ENCODE measurements at places on chromosomes 12 and 14. TPM values are rescaled to one million over a fixed set of nuclear protein-coding genes. Genes with fewer than 3 reads are reported as not detected.
A peak's percentile ranks its signal among the peaks of the same experiment; 100 is the strongest.

DNA sequence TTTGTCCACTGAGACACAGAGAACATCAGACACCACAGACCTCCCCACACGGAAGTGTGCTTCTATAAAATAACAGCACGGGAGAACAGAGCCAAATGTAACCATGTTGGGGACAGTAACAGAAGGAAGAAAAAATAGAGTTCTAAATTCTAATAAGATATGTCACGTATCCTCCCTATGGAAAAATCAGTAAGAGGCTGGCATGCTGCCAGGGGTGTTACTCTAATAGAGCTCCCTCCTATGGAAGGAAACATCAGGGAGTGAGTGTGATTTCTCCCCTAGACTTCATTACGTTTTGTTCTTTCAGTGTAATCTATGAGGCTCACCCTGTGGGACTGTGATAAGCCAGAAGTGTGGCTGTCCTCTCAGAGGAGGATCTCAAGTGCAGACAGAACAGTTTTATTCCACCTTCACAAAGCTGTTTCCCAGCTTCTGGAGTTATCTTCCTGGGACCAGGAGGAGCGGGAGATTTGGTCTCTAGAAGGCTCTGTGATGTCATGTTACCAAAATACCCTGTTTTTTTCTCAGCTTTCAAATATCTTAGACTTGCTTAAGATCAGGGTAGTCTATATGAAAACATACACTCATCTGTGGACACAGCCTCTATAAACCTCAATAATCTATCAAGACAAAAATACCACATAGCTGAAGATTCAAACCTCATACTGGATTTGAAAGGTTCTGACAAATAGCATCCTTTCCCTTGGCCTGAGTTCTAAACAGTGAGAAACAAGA, 69.3 kb downstream of the ZFC3H1 start:
- peak; percentile 27 for DNase-seq

GRCh38 chr12:23525450-23526072, 423.9 kb downstream of the SOX5 start:
- DNase-seq: no peak

DNA sequence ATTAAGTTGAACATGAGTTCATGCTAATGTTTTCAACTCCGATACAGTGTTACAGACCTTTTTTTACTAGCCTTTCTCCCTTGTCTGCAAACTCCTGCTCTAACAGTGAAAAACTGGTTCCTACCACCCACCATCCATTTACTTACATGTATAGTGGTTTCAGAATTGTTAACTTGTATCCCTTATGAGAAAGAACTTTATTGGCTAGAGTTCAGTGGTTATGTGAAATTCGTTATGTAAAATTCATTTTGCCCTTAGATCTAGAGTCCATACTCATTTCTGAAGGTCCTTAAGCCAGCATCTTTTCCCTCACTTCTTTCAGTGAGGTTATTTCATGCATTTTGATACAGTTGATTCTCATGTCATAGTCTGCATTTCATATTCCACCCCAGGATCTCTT, 51.0 kb downstream of the PRKCH start:
- no peak for DNase-seq

The ERBB3 gene
- under 0.01 TPM for total RNA-seq

DNA sequence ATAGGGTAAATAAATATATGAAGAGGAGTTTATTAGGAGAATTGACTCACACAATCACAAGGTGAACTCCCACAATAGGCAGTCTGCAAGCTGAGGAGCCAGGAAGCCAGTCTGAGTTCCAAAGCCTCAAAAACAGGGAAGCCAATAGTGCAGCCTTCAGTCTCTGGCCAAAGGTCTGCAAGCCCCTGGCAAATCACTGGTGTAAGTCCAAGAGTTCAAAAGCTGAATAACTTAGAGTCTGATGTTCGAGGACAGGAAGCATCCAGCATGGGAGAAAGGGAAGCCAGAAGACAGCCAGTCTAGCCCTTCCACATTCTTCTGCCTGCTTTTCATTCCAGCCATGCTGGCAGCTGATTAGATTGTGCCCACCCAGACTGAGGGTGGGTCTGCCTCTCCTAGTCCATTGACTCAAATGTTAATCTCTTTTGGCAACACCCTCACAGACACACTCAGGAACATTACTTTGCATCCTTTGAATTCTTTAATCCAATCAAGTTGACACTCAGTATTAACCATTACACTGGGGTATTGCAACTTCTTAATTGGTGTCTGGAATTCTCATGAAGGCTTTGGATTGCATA, 736.5 kb upstream of the LMO3 start:
- DNase-seq: no peak

DNA sequence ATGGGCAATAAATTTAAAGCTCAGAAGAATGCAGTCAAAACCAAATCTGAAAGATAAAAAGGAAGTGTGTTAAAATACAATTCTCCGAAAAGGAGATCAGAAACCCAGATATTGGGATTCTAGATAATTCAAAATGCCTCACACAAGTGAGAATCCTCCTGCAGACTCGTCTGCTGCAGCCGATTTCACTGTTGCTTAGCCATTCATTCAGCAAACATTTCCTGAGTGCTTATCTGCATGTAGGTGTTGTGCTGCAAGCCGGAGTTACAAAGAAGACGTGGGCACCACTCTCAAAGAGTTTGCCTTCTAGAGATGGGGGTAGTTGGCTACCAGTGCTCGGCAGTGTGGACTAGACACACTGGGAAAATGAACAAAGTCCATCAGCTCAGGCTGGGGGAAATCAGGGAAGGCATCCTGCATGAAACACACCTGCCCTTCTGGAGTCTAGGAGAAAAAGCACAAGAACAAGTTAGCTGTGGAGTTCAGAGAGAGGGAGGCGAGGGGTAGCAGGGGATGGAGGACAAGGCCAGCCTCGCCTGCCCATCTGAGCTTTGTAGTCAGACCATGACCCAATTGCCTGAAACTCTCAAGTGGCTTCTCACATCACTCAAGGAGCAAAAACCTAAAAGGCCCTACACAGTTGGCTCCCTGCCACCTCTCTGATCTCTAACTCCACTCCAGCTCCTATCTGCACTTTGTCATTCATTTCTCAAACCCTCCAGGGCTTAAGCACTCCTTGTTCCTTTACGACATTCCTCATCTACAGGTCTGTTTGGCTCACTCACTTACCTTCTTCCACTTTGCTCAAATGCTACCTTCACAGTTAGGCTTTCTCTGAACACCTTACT, 310.0 kb upstream of the DDHD1 start:
- DNase-seq: no peak

The SLCO1C1 gene
- total RNA-seq: not detected

DNA sequence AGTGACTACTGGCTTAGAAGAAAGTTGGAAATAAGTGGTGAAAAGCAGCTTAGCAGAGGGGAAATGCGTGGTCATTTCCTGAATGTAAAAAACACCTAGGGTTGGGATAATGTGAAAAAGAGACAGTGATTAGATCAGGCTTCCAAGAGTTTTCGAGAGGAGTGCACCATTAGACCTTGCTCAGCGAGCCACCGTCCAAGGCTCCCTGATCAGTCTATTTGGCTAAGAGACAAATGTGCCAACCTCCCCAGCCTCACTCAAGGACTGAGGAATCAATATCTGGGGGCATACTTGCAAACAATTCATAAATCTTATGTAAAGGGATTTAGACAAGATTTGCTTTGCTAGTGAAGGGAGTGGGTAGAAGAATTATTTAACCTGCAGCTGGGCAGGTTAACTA, 594.5 kb downstream of the NRXN3 start:
- no peak for DNase-seq

DNA sequence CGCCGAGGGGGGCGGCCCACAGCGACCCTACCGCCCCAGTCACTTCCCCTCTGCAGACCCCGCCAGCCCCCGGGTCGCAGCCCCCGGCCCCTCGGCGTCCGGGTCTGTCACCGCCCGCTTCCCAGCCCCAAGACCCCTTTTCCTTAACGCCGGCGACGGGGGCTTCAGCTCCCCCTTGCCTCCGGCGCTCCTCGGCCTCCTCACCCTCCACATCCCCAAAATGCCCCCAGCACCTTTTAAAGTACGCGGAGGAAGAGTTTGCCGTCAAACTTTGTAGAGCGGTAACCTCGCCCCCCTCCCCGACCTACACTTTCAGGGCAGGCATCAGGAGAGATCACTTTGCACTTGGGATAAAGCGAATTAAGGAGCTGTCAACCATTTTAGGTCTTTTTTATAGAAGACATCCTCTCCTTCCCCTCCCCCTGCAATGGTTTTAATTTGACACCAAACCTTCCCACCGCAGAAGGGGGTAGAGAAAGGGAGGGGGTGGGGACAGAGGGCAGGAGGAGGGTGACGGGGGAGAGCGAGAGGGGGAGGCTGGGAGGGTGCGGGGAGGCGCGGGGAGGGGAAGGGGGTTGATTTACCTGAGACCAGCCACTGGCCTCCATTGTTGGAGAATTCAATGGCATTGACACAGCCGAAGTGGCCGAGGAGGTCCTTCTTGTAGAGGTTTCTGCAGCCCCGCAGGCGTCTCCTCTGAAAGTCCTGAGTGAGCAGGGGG, 578 bp downstream of the DCAF5 start:
- peak; percentile 28 for DNase-seq

GRCh38 chr14:100577321-100577985, 9.8 kb downstream of the BEGAIN start:
- no peak for DNase-seq

GRCh38 chr12:92571169-92571568, 131.6 kb upstream of the PLEKHG7 start:
- no peak for DNase-seq

DNA sequence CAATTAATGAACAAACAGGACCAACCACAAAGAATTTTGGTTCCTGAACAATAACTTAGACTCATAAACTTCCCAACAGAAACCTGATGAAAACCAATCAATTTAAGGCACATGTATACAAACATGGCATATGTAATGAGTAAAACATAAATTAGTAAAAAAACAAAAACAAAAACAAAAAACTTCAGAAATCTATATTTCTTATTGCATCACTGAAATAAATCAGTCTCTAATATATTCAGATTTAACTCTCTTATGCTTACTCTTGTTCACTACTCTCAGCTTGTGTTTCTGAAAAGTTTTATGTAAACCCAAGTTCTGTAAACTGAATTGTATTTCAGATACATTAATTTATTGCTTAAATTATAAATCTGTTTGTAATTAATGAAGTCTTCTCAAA, 233.7 kb downstream of the SLC25A21 start:
- no peak for DNase-seq

The HOXC4 gene
- not detected for total RNA-seq

GRCh38 chr12:25458047-25458552, 95.0 kb downstream of the LMNTD1 start:
- DNase-seq: peak; percentile 94

DNA sequence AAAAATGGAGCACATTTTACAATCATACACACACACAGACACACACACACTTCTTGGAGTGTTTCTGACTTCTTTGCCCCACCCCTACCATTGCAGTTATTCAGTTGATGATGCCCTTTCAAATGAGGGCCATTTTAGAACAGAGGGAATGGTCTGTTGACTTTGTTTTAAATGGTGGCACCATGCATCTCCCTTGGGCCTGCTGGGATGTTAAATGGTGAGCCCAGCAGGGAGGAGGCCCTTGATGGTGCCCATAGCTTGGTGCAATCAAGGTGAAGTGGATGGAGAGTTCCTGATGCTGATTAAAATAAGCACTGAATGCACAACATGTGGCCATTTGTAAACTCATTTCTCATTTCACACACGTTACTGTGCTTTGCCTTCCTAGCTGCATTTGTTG, 13.3 kb downstream of the C12orf75 start:
- no peak for DNase-seq

- no peak for DNase-seq
These were observed 5.0 kb downstream of the REM2 start for GRCh38 chr14:22887990-22888378.

DNA sequence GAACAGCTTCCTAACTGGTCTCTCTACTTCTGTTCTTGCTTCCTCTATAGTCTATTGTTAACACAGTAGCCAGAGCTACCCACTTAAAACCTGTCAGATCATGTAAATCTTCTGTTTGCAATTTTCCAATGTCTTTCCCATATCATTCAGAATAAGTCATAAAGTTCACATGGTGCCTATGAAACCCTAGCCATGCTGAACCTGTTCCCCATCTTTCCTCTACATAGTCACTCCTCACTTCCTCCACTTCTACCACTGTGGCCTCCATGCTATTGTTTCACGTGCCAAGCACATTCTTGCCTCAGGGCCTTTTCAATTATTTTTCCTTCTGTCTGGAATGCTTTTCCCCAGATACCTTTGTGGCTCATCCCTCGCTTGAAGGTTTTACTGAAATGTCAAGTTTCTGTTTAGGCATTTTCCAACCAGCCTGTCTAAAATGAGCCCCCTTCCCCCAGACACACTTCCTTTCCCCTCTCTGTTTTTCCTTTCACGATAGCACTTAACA, 132.1 kb downstream of the DYRK2 start:
- DNase-seq: no peak

DNA sequence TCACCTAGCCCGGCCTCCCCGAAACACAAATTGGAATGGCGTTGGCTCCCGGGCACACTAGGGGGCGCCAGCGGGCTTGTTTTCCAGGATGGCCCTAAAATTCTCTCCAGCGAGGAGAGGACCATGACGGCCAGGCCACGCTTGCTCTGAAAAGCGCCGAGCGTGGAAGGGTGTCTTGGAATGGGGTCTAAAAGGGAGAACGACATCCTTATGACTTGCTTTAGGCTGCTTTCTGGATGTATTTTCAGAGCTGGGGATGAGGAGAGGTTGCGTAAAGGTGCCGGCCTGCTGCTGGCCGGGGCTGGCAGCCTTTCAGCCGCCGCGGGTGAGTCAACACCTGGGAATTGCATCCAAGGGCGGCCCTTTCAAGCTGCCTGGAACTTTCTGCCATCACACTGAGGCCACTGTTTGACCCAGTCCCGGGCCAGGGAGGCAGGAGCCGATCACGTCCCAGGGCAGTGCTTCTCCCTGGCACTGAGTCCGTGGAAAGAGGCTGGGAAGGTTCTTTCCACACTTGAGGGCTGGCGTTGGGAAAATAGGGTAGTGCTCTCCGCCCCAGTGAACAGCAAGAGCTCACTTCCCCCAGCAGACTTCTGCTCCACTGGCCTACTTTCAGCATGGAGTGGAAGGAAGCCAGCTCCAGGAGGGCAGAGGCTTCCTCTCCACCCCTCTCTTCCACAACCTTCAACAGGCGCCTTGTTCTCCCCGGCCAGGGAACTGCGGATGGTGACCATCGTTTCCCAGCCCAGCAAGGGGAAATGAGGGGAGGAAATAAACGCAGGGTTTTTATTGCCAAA, 216.2 kb downstream of the TTC8 start:
- DNase-seq: peak; percentile 88

The SIRT4 gene
- 3.2 TPM for total RNA-seq

The LBHD2 gene
- not detected for total RNA-seq

GRCh38 chr12:77965790-77966189, 135.1 kb downstream of the NAV3 start:
- DNase-seq: no peak
